ENCODE measurements at places on chromosomes 12 and 14.

DNA sequence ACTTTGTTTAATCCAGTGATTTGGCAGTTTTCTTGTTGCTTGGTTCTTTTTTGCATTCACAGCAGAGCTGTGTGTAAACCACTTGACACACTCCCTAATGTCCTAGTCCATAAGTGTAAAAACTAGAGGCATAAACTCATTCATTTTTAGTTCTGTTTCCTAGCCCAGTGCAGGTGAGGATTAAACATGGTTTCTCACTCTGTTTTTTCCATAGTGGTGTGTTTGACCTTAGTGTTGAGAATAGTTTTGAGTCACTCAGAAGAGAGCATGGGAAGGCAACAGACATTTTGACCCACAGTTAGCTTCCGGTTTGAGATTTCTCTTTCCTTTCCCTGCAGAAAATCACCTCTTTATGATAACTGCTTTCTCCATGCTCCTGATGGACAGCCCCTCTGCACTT lies 24.2 kb upstream of the GALNT16 start:
- DNase-seq: no peak

DNA sequence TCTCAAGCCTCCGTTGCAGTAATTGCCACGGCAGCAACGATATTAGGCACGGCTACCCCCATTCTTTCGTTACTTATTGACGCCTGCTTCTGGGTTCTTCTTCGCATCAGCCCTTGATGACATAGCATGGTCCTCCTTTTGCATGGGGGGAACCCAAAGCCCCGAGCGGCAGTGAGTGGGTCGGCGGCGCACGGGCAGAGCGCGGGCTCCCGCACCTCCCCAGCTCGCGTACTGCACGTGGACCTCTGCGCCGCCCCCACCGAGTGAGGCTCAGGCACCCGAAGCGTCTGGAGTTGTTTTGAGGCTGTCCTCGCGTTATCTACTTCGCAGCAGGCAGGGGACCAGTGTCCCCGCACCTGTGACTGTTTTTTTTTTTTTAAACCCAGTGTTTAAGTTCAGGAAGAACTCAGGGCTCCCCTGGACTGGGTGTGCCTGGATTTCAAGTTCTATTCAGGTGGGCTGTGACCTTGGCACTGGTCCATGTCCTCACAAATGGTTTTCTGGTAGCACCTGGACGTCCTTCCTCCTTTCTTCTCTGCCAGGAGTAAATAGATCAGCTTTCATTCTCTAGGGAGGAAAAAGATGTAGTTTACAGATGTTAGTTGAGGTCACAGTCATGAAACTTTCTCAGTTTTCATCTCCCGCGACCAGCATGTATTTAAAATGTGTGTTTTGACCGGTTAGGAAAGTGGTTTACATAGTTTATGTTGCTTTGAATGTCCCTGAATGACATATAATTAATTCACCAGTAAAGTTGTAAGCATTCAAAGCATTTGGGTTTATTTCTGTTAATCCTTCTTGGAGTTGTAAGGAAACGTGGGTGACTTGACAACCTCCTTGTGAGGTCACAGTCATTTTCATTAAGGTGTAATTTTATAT lies 1.4 kb upstream of the FOXN4 start:
- no peak for DNase-seq

DNA sequence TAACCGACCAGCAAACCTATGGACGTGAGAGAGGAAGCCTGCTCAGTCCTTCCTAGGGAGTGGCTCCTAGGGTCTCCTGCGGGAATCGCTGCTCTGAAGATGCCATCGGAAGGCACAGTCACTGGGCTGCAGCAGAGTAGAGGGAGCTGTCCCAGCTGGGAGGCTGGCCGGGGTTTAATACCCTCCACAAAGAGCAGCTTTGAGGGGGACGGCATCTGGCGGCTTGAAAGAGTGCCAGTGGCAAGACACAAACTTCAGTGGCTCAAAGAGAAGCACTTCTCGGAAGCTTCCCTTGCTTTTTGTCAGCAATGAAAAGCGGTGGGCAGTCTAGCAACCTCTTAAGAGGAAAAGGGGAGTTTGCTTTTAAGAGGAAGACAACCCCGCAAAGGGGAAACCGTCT lies 114.6 kb downstream of the TMEM132C start:
- no peak for DNase-seq

DNA sequence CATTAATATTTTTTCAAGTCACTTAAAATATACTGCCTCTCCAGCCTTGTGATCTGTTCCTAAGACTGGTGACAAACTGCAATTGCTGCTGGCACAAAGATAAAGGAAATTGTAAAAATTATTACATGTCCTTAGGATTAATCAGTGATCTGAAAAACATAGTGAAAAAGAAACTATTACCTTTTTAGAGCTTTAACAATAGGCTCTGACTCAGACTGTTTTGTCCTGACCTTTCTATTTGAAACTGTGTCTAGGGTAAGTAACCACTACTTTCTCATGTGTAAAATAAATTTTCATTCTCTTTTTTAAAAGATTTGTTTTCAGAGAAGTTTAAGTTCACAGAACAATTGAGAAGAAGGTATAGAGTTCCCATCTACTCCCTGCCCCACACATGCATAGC lies 80.4 kb upstream of the CLEC14A start:
- no peak for DNase-seq

- no peak for DNase-seq
Observed at GRCh38 chr12:91194500-91194899, 11.9 kb upstream of the DCN start.

GRCh38 chr12:44286336-44286735 lies 450.5 kb downstream of the TMEM117 start:
- no peak for DNase-seq
